ENCODE measurements at places on chromosomes 5 and 9.

DNA sequence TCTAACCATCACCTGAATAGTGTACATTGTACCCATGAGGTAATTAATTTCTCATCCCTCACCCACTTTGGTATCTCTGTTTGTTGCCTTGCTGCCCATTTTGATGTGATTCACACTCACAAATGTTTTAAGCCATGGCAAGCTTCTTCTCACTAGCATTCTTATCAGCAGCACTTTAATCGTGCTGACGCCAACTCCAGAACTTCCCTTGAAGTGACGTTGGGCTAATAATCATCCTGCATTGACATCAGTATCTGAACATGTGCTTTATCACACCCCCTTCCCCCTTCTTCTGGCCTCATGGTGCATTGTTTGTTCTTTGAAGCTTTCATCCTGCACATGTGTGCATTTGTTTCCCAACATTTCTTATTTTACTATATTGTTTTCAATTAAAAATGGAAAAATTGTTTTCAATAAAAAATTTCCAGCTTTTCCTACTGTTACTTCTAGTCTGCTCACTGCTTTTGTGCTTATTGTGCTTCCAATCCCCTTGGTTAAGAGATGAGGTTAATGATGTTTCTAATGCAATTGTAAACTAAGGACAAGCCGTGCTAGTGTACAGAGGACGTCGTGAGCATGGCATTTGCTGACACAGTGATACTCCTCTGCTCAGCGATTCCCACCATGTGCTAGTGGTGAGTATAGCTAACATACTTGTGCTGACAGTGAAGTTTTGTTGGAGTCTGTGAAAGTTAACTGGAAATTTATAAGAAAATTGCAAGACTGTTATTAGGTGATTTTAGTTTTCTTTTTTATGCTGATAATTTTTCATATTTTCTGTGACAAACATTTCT lies 238.5 kb downstream of the KDM4C start:
- DNase-seq: no peak

DNA sequence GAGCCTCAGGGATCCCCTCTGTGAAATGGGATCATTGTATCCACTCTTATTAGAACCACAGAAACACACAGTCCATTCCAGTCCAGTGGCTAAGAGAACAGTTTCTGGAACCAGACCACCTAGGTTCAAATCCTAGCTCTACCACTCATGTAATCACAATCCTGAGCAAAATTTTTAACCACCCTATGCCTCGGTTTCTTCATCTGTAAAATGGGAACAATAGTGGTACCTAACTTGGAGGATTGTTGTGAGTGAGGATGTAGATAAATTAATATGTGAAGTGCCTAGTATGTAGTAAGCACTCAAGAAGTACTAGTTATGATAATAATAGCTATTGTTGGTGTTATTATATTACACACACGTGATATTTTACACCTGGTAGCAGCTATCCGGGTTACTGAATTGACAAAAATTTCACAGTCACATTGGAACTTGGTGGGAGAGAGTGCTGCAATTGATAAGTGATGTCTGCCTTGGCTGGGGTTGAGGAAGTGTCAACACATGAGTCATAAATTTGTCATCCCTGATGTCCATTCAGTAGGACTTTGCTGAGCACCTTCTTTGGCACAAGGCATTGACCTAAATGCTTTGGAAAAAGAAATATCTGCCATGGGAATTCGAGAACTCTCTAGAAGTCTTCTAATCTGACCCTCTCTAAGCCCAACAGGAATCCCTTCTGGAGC lies 68.4 kb downstream of the COL27A1 start:
- no peak for DNase-seq

DNA sequence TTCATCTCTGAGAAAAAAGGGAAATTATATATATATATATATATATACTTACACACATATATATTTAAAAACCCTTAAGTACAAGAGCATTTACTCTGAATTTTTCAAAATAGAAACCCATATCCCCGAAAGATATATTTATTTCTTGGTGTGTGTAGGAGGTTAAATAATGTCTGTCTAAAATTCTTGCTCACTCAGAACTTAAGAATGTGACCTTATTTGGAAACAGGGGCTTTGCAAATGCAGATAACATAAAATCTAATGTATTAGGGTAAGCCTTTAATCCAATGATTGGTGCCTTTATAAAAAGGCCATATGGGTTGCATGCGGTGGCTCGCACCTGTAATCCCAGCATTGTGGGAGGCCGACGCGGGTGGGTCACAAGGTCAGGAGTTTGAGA lies 517.3 kb upstream of the TLE4 start:
- no peak for DNase-seq

DNA sequence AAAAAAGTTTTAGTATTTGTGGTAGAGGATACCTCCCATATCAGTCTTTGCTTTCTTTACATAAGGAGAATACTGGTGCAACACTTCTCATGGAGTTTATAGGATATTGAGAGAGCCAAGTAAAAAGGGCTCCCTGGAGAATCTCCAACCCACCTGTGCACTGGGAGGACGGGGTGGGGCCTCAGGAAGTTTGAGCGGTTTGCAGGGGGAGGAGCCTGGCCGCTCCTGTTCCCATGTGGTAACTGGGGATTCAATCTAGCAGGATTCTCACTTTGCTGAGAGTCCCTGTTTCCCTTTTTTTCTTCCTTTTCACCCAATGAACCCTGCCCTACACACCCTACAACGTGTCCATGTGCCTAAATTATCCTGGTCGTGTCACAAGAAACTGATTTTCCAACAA lies 82.8 kb downstream of the APTX start:
- no peak for DNase-seq

All from Peyer's patch (tissue), 4 donors.